ENCODE measurements at places on chromosomes 16 and 17.

DNA sequence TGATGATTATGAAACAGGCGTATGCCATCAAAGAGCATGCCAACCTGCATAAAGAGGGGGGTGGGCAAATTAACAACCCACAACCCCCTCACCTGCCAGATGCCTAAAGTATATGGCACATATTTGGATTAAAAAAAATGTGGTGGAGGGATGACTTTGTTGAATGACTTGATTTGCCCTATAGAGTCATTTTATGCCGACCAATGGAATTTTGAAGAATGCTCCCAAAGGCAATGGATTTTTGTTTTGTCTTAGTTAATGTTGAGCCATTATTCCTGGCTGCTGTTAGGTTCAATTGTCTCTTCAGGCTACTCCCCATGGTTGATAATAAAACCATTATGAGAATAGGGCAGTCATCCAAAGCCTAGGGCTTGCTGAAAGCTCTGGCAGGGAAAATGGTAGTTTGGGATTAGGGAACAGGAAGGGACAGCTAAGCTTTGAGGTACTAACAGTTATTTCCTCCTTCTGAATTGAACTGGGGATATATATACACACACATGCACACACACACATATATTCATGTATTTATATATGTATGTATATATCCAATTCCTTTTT, 5.8 kb upstream of the CHCT1 start:
- no peak for DNase-seq

DNA sequence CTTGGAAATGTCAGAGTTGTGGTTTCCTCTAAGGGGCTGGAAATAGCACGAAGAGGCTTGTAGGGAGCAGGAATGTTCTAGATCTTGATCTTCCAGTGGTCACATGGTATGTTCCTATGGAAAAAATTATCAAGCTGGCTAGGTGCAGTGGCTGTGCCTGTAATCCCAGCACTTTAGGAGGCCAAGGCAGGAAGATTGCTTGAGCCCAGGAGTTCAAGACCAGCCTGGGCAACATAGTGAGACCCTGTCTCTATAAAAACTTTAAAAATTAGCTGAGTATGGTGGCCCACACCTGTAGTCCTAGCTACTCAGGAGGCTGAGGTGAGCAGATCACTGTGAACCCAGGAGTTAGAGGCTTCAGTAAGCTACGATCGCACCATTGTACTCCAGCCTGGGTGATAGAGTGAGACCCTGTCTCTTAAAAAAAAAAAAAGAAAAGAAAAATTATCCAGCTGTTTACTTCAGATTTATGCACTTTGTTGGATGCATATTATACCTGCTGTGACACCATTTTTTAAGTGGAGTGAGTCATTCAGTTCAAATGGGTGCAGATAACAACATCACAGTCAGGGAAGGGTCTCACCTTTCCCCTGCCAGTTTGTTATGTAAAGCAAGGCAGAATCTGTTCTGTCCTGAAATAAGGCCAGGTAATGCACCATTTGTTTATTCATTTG, 65.7 kb upstream of the LYRM9 start:
- DNase-seq: no peak

DNA sequence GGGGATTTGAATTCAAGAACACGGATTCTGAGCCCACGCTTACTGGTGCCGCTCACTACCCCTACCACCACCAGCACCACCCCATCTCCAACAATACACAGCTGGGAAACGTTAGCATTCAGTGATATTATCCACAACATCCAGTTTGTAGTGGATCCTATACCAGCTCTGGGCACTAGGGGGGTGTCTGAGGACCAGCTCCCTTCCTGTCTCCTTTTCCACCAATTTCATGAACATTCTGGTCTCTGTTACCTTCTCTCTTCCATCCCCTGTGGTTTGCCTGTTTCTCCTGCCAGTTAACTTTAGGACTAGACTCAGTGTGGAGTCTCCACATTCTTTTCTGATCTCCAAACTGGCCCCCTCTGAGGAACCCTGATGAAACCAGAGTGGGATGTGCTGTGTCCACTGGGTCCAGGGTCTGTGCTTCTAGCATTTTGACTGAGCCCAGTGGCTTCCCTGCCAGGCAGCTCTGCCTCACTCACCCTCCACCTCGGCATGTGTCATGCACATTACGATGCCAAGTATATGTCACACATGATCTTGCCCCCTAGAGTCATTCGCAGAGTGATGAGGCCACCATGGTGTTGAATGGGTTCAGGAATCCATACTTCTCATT, 187.0 kb upstream of the CDH13 start:
- no peak for DNase-seq

DNA sequence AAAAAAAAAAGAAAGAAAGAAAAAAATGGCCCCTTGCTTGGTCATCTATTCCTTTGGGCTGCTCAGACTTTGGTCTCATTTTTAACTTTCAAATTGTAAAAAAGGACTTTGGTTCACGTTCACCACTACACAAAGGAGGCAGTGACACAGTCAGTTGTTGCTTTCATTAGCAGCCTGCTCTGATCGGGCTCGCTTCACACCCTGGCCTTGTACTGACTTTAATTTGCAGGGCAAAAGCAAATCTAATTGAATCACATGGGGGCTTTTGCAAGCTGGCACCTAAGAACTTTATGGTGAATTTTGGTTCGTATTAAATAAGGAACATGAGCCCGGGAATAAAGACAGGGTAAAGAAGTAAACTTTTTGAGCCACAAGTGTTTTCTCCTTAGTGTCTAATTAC, 103.6 kb upstream of the CDH11 start:
- no peak for DNase-seq

DNA sequence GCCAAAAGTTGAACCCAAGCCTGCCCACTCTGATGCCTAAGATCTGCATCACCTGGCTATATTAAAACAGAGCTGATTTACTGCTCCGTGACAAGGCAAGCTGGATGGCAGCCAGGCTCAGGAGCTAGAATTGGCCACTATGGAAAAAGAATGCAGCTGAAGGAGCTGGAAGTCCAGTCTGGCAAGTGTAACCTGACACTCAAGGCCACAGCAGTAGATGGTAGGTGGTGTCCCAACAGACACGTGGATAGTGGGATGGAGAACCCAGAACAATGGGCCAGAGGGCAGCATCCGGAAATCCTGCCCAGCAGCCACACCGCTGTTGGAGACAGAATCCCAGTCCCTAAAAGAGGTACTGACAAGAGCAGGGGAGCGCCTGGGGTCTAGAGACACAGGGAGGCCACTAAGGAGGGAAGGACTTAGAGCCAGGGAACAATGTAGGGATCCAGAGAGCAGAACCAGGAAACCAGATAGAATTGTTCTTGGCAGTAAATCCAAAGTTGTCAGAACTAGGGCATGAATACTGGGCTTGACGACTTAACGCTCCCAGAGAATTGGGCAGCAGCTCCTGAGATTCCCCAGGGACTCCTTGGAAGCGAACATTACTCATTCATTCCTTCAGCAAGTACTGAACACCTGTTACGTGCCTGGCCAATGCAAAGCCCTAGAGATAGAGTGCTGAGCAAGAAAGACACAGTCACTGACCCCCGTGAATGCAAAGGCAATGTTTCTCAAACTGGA, 85.7 kb downstream of the CDYL2 start:
- DNase-seq: no peak

DNA sequence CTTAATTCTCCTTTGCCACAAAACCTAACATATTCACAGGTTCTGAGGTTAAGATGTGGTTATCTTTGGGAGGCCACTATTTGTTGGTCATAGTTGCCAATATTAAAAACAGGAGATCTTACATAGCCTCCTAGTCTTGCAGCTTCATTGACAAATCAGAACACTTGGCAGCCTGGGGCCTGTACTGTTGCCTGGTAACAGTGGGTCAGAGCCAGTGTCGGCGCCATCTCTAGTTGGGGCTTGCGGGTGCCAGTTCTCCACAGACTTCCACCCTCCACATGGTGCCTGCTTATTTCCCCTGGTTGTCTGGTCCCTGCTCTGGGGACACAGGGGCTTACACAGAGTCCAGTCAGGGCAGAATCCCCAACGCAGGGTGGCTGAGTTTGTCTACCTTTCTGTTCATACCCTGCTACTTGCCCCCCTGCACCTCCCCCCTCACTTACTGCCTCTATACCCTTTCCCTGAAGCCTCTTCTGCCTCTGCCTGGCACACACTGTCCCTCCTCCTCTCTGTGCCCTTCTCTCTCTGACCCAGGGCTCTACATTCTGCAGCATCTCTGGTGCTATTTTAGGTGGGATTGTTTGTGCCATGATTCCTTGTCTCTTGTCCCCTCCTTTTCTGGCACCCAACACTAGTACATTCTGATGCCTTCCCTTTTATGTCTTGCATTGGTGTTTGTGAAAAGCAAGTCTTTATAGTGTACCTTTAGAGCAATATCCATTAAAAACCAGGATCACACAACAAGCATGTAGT, 13.4 kb downstream of the EPN2 start:
- DNase-seq: no peak

DNA sequence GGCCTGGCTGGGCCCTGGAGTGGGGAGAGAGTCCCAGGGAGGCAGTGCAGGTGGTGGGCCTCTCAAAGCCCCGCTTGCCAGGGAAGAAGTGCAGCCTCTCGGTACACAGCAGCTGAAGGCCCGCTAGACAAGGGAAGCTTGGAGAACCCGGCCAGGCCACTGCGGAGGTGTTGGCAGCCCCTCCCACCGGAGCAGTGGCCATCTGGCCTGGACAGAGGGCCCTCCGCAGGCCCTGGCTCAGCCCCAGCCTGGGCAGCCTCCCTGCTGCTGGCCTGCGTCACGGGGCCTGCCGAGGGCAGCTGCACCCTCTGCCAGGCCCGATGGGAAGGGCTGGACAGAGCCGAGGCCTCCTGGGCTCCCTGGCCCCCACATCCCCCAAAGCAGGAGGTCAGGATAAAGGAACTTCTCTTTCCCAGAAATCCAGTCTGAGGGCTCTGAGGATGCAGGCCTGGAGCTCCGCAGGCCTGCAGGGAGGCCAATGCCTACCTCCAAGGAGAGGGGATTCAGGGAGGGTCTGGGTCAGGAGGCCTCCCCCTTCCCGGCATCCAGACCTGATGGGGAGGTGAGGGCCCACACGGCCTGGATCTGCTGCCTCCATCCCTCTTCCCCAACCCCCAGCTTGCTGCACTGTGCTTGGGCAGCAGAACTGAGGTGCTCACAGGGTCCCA, 4.3 kb downstream of the SPPL2C start:
- DNase-seq: no peak

DNA sequence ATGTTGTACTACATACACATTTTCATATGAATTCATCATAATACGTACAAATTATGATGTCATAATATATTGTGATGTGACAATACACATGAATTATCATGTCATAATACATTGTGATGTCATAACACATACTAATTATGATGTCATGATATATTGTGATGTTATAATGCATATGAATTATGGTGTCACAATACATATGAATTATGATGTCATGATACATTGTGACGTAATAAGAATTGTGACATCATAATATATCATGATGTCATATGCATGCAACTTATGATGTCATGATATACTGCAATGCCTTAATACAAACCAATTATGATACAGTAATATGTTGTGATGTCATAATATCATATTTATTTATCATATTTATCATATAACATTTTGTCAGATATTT, 2074.3 kb downstream of the TP53TG3F start:
- no peak for DNase-seq

DNA sequence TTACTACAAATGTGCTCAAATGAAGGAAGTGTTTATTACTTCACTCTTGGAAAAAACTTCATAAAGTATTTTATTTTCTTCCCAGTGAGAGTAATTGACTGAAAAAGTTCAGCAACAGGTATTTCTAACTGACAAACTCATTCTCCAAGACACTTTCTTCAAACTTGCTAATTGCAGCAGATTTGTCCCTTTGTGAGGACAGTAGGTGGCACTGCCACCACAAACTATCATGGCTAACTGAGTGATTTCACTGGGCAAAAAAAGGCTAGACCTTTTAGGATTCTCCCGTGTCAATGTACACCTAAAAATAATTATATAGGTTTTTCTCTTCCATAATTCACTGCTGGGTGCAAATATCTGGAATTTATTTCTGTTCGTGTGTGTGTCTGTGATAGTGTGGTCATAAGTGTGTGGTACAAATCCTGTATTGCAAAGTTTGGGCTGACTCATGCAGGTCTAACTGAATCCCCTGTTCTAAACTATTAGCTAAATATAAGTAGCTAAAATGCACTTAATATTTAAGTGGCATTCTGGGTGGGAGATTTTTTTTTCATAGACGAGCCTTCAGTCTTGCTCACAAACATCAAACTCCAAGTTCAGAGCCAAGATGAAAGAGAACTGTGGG, 3.9 kb downstream of the HS3ST3A1 start:
- DNase-seq: no peak

DNA sequence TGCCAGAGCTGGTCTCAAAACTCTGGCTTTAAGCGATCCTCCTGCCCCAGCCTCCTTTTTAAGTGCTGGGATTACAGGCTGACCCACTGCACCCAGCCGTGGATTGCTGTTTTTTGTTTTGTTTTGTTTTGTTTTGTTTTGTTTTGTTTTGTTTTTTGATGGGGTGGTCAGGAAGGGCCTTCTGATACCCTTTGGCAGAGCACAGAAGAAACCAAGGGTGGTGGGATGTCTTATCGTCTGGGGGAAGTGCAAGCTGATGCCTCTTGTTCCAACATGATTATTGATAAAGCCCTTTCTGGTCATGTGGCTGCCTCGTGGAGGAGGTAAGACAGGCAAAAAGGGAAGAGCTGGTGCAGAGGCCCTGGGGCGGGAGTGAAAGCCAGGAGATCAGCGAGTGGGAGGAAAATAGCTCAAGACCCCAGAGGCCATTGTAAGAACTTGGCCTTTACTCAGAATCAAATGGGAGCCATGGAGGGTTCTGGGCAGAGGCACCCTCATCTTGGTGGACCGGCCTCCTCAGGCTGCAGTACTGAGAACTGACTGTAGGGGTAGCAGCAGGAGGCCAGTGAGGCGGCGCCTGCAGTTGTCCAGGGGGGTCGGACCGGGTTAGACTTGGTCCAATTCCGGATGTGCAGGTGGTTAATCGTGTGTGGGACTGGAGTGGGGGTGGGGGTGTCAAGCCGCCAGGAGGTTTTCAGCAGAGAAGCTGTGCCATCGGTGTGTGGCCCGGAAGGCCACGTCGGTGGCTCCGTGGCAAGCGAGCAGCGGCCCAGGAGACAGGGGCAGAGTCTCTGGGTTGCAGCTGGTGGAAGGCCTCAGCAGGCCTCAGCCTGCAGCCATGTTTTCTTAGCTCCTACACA, 84.4 kb upstream of the GSE1 start:
- DNase-seq: no peak

DNA sequence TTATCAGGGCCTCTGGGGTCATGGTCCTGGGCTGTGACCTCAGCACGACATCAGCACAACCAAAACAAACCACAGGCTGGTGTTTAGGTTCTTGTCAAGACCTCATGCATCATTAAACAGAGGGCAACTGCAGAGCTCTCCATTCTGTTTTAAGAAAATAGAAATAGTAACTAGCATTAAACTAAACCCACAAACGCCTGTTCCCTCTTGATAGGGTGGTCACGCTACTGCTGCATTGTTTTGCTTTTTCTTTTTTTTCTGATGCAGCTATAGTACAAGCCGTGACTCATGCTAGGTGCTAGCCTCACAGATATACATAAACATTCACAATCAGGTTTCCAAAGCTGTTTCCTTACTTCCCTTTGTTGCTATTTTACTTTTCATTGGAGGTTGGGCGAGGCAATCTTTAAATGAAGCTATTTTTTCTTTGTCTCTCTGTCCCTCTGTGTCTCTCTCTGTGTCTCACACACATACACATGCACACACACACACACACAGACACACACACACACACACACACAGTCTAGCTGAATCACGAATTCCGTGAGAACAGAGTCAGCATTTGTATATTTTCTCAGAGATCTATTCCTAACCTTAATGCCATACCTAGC, 310.3 kb downstream of the CDH13 start:
- DNase-seq: peak; percentile 39

Measured in NK-92 treated with Interleukin-12 subunit alpha and Interleukin-12 subunit beta, amount 100 ng/mL, for 24 hours (cell line).